Fibroblast of gingiva (primary cell): ENCODE measurements at places on chromosomes 4 and X.
A peak's percentile ranks its signal among the peaks of the same experiment; 100 is the strongest.

- DNase-seq: no peak
Observed at GRCh38 chr4:148258535-148258934, 183.7 kb downstream of the NR3C2 start.

GRCh38 chr4:69823481-69824186, 36.3 kb downstream of the SULT1E1 start:
- DNase-seq: peak; percentile 50

GRCh38 chr4:5463936-5464650, 244.3 kb downstream of the EVC2 start:
- no peak for DNase-seq

DNA sequence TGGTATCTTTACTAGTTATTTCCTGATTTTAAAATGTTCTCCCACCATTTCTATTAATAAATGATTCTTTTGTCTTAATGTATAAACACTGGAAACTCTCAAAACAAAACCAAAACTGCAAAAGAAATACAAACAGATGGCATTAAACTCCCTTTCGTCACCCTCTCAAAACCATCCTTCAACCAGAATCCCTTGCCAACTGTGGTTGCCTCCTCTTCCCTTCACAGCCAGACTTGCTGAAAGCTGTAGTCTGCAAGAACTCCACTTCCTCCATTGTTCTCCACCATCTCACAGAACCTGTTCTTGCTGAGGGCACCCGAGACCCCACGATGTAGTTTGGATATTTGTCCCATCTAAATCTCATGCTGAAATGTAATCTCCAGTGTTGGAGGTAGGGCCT, 96.5 kb downstream of the WWC2 start:
- DNase-seq: no peak

DNA sequence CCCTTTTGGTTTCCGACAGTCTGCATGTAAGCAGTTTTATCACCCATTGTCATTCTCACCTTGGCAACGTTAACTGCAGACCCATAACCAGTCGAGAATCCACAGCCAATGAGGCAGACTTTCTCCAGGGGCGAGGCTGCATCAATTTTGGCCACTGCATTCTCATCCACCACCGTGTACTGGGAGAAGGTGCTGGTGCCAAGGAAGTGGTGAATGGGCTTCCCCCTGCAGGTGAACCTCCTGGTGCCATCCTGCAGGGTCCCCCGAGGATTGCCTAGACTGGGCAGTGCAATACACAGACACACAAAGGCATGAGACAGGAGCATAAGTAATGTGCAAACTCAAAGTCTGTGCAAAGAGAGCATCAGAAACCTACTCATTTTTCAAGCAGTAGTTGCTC, 5.4 kb downstream of the ADH1B start:
- no peak for DNase-seq

GRCh38 chrX:47229427-47229826, 3.4 kb upstream of the USP11 start:
- DNase-seq: no peak

- no peak for DNase-seq
Observed at GRCh38 chrX:150766351-150767044, 73.3 kb downstream of the MTMR1 start.

- peak; percentile 8 for DNase-seq
Observed at GRCh38 chr4:176584031-176584606, 208.6 kb downstream of the VEGFC start.

GRCh38 chr4:62591756-62592155, 1391.6 kb downstream of the ADGRL3 start:
- no peak for DNase-seq

GRCh38 chrX:86103061-86103460, 45.2 kb upstream of the DACH2 start:
- DNase-seq: no peak

DNA sequence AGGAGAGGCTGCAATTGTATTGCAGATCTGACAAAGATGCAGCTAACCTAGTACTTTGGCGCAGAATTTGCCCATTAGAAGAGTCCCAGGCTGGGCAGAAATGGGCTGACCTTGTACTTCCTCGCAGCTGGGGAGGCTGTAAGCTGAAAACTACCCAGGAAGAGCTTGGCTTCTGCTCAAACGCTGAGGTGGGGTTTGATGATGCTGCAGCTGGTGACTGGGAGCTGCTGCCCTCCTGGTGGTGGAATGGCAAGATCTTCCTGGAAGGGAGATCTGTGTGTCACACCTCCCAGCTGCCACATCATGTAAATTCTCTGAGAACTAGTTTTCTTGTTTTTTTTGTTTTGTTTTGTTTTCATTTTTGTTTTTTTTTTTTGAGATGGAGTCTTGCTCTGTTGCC, 17.4 kb downstream of the CCNG2 start:
- no peak for DNase-seq

GRCh38 chr4:120209706-120210105, 143.1 kb upstream of the MAD2L1 start:
- DNase-seq: no peak

DNA sequence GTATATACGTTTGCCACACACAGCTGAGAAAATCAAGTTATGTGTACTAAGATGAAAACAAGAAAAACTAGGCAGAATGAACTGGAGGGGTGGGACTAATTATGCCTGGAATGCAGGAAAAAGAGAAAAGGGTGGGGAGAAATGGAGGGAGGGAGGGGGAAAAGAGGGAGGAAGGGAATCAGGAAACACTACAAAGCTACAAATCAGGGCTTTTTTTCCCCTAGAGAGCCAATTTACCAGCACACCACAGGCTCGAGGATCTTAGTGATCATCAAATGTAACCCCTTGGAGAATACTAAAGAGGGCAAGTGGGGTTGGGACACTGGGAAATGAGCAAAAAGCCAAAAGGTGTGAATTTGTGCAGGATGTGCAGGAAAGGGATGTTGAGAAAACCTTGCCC, 451.9 kb downstream of the SMARCA1 start:
- DNase-seq: no peak

- peak; percentile 8 for DNase-seq
Observed at GRCh38 chr4:74758551-74759145, 35.7 kb downstream of the BTC start.

GRCh38 chr4:7430965-7431695, 3.6 kb downstream of the PSAPL1 start:
- no peak for DNase-seq

- DNase-seq: no peak
Observed at GRCh38 chrX:153634832-153635231, 12.2 kb upstream of the DUSP9 start.

- DNase-seq: no peak
Observed at GRCh38 chr4:8105306-8106100, 53.1 kb downstream of the ABLIM2 start.

DNA sequence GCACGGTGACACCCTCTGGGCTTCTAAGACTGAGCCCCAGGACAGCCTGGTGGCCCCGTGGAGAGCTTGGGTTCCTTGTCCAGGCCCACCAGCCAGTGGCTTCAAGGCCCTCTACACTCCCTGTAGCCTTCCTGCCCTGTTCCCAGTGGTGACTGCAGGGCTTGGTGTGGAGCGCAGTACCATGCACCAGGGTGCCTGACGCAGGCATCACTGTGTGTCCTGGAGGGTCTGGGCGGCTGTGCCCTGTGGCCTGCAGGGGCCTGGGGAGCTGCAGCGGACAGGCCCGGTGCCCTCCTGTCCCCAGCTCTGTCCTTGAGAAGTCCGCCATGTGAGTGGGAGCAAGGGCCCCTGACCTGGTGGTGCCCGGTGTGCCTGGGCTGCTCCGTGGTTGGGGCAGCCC, 4.3 kb downstream of the FGFRL1 start:
- DNase-seq: no peak

GRCh38 chr4:73844345-73844744, 7.9 kb downstream of the CXCL6 start:
- peak; percentile 64 for DNase-seq

DNA sequence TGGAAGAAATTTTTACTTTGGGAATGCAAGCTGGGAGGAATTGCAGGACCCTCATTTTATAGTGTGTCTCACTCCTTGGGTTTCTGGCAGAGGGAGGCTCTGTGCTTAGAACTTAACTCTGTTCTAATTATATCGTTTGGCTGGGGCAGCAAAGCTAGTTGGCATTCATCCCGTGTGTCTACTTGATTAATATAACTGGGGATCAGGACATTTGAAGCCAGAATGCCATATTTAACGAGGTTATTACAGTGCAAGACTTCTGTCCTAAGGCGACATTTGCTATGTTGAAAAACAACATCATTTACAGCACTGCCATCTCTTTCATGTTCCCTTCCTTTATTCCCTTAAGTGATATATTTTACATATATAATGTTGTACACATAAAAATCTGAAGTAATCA, 179.1 kb upstream of the TBC1D9 start:
- DNase-seq: peak; percentile 30

GRCh38 chr4:3337811-3338210, 45.0 kb downstream of the RGS12 start:
- no peak for DNase-seq

GRCh38 chrX:151176231-151176750, at the start of gene GPR50:
TSS of gene GPR50 (plus strand) at chrX:151176584. CDS start at chrX:151176722, 138 bp downstream.
- DNase-seq: no peak

- no peak for DNase-seq
Observed at GRCh38 chrX:56882581-56882980, 112.8 kb downstream of the SPIN3 start.

DNA sequence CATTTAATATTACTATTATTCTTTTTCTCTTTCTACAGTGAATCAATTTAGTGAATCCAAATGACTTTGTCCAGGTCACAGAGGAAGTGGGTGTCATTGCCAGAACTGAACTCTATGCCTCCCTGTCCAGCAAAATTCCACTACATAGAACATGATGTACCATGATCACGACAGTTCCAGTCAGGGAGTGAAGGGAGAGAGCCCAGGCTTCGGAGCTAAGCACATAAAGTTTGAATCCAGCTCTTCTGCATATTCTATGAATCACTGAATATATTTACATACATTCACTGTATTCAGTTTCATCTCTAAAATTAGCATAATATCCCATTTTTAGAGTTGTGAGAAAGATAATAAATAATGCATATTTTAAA, 17.4 kb downstream of the ARHGEF38 start:
- no peak for DNase-seq

GRCh38 chr4:165803005-165803404, 70.0 kb upstream of the TLL1 start:
- DNase-seq: no peak

GRCh38 chr4:3229964-3230363, 19.0 kb upstream of the MSANTD1 start:
- DNase-seq: no peak

GRCh38 chrX:149571770-149572169, 15.5 kb downstream of the MAGEA9B start:
- no peak for DNase-seq

DNA sequence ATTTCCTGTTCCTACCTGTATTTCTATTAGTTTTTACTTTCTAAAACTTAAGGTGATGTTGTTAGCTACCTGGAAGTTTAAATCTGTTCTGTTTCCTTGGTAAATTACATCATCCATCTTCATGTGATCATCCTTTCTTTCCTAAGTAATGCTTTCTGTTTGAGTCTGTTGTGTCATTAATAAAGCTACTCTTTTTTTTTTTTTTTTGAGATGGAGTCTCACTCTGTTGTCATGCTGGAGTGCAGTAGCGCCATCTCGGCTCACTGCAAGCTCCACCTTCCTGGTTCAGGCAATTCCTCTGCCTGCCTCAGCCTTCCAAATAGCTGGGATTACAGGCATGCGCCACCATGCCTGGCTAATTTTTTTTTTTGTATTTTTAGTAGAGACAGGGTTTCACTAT, 73.3 kb downstream of the FIP1L1 start:
- DNase-seq: peak; percentile 34

GRCh38 chr4:117700111-117700892, 334.0 kb upstream of the NDST3 start:
- no peak for DNase-seq

GRCh38 chr4:70706044-70706461, 15.7 kb upstream of the RUFY3 start:
- DNase-seq: no peak

DNA sequence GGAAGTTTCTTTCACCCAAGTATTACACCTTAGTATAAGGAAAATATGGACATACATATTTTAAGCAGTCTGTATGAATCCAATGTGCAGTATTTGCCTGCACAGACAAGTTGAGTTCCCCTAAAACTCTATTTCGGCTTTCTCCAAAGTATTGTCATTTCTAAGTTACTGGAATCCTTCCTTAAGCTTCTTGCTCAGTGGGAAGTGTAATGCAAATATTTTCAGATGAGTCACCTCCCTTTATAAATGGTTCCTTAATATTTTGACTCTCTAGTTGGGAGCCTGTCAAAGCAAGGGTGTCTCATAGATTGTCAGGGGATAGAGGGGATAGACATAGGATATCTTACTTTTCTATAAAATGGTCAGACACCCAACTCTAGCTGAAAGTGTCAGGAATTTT, 178.6 kb downstream of the NAA11 start:
- no peak for DNase-seq

GRCh38 chr4:183541010-183541751, 36.3 kb downstream of the ING2 start:
- peak; percentile 88 for DNase-seq

DNA sequence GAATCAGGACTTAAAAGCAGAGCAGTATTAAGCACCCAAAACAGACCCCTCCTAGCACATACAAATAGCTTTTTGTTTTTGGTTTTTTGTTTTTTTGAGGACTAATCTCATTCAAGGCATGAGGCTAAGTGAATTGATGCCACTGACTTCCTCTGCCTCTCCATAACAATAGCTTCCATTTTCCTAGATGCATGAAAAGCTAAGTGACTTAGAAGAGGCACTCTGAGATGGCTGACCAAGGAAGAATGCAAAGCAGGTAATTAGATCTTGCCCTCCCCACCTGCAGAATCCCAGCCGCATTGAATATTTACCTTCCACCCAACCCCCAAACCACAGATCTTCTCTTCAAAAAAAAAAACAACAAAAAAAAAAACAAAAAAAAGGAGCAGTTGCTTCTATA, 7.4 kb upstream of the KDR start:
- DNase-seq: no peak
